ENCODE measurements at places on chromosomes 16 and 17.

DNA sequence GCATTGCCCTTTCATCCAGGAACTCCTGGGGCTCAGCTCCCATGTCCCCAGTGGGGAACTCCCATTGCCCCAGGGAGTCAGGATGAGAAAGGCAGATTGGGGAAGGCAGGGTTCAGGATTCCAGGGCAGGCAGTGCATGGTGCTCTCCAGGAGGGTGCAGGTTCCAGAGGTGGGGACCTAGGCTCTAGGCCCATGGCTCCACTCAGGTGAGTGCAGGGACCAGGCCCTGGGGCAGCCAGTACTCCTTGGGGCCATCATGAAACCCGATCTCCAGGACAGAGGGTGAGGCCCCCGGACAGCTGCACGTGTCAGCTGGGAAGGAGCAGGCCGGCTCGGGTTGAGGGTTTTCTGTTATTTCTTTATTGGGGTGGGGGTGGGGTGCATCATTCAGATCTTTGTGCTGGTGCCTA, 1.3 kb upstream of the MTSS2 start:
- no peak for DNase-seq

- no peak for DNase-seq
These were observed at the start of gene CNTNAP1 for GRCh38 chr17:42681976-42682721. CNTNAP1 (plus strand) TSS chr17:42682531; CDS start chr17:42682830, 299 bp downstream.

- no peak for DNase-seq
These were observed 749.5 kb downstream of the KCNJ18 start for GRCh38 chr17:22441776-22442175.

DNA sequence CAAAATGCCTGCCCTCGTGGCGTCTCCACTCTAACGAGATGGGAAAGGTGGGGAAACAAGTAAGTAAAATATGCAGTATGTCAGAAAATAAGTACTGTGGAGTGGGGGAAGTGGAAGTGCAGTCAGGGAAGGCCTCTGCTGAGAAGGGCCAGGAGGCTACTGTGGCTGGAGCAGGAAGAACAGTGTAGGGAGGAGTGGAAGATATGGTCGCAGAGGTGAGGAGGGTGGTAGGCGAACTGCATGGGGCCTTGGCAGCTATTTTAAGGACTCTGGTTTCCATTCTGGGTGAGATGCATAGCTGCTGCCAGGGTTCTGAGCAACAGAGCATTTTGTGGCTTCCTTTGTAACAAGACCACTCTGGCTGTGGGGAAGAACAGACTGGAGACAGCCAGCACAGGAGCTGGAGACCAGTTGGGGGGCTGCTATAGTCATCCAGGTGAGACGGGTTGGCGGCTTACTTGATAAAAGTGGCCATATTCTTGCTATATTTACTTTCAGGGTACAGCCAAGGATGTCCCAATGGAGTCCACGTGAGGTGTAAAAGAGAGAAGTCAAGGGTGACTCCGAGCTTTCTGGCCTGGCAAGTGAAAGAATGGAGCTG, 42.6 kb downstream of the CYTH1 start:
- DNase-seq = no peak

- DNase-seq = no peak
These were observed 21.2 kb downstream of the SMG6 start for GRCh38 chr17:2282297-2282873.

DNA sequence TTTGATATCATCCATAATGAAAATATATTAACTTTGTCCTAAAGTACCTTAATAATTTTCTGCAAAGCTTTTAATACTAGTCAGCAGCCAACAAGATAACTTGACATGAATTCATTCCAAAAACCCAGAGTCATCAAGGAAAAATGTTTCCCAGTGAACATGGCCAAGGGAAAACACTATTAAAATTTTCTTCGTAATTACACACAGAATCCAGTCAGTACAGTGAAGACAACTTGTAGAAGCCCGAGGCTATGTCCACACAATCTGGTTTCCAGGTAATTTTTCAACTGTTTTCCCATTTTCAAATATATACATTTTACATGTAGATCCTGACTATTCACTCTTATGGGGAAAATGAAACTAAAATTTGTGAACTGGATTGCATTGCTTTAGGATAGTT, 600.9 kb downstream of the CDH8 start:
- DNase-seq = no peak

- DNase-seq = no peak
These were observed 22.8 kb downstream of the NUP85 start for GRCh38 chr17:75228305-75228704.

DNA sequence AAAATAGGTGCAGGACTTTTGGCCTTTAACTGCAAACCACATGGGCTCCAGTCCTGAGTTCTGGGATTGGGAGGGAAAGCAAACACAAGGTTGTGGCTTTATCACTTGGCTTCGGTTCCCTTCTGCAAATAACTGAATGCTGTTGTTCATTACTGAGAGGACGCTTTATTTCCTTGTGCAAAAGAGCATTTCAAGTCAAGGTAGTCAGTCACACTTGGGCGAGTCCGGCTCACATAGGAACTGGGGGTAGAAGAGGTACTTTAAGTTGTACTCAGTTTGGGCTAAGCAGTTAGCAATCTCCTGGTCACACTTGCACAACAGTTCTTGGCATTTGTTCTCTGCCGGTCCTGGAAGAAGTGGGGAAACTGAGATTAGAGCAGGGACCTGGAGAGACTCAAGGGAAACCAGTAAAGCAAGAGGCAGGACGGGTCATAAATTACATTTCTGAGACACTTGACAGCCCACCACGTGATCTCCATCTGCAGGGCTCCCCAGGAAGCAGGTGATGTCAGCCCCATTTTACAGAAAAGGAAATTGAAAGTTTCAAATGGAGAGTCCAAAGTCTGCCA, 21.6 kb downstream of the PLA2G10 start:
- DNase-seq = no peak

GRCh38 chr16:58454856-58455255, 45.1 kb upstream of the NDRG4 start:
- no peak for DNase-seq

GRCh38 chr17:81821603-81822311, 11.3 kb downstream of the MCRIP1 start:
- DNase-seq = no peak

- DNase-seq = no peak
These were observed 167.2 kb upstream of the CDH11 start for GRCh38 chr16:65289022-65289421.

DNA sequence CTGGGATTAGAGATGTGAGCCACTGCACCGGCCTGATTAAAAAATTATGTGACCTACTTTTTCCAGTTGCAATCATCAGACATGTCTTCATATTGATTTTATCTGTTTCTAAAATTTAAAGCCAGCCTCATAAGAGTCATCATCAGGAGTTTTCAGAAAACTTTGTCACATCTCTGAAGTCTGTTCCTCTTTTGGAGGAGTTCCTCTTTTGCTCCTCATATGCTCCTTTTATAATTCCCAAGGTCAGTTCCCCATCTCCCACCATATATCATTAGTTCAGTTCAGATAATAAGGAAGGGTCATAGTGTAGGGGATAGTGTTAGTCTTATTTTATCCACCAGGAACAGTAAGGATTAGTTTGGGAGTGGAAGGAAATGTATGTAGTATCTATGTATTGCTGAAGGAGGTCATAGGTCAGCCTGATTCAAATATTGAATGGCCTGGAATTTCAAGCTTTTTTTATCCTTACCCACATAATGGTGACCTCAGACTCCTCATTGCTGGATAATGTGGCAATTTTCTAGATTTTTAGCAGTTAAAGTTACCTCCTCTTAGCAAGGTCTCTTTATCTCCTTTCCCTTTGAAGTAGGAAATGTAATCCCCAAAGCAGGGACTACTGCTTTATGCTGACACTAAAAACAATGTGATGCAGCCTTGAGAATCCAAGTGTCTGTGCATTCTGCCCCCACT, 13.8 kb upstream of the DUSP14 start:
- DNase-seq = no peak

DNA sequence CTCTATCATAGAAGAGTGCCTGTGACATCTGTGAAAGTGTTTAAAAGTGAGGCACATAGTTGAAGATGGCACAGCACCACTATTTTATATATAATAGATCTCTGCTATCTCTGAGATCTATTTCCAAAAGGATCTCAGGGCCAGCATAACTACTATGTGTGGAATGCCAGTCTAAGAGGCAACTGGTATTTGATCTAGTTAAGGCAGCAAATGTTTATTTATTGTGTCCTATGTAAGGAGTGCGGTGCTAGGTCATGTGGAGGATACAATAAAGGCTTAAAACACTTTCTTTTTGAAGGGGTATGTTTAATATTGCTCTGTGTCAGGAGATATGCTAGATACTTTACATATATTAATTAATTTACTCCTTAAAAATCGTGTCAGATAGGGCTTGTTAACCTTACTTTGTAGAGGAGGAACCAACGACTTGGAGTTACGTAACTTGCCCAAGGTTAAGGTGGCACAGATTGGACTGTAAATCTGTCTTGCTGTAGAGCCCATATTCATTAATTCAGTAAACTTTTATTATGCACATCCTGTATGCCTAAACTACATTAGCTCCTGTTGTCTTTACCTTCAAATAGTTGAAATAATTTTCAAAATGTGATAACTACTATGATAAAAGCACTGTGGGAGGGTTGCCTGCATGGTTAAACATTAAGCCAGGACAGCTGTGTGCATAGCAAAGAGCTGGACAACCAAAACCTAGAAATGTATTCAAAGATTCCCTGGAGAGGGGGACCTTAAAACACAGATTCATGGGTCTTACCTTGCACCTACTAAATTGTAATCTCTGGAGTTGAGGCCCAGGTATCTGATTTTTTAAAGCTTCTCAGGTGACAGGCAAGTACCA, 83.3 kb downstream of the NLK start:
- no peak for DNase-seq

- no peak for DNase-seq
These were observed 5.7 kb upstream of the CISD3 start for GRCh38 chr17:38724337-38724988.

GRCh38 chr16:85663891-85664321, 24.8 kb downstream of the GINS2 start:
- DNase-seq = no peak
